ENCODE measurements at places on chromosomes 1 and 21.

GRCh38 chr21:31711326-31711725 is 20.6 kb downstream of the SCAF4 start:
- DNase-seq = no peak

- DNase-seq = no peak
Observed at GRCh38 chr1:204419064-204419403, 7.4 kb upstream of the PPP1R15B start.

- DNase-seq = no peak
Observed at GRCh38 chr1:57124768-57125446, 159.1 kb upstream of the C8B start.

DNA sequence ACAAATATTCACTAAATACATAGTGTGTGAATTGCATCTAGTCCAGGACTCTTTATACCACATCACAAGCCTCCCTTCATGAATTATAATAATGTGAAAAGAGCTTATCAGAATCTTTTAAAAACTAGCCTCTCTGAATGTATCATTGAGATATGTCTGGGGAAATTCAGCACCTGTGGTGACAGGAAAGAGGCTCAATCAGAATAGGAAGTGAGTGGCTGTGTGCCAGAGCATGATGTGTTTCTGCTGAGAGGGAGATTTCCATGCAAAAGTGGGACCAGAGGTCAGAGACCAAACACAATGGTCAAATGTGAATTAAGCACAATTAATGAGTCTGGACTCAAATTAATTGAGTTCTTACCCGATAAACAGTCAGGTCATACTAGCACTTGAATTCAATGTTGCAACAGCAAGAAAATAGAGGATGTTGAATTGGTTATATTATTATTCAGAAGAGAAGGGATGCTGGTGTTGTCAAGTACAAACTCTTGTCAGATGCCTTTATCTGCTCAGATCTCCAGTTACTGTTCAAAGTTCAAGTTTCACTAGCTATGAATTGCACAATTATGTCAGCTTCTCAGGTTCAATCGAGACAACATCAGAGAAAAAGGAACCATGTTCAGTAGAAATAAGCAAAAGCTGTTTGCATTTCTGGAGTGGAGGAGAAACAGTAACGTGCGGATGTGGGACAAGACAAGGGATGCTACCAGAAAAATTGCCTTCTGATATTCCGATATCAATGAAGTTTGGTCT is 226.2 kb downstream of the ZNF326 start:
- no peak for DNase-seq

GRCh38 chr21:38503583-38503982 is 5.3 kb upstream of the ERG start:
- DNase-seq = no peak

DNA sequence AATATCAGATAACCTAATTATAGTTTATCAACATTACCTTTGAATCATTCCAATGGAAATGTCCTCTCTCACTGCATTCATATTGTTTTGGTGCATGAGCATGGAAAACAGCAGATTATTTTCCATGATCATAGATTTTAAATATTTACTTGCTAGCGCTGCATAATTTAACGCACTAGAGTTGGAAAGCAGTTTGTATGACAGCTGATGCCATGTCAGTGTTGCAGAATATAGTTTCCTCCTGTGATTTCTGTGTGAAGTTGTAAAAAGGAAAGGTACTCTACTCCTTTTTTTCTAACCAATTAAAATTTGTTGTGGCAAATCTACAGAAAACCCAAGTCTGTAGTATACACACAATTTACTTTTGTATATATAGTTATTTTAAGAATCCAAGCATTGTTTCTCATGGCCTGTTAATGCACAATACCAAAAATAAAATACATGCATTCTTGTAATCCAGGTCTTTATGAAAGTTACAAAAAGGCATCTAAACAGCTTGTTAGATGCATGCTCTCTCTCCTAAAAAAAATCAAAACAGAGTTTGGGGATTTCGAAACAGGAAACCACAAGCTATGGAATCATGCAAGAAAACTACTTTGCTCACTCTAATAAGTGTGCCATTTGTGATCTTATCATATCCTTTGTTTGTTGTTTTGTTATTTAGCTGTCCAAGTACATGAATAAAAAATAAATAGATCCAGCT is 1.9 kb upstream of the ATG4C start:
- peak; percentile 15 for DNase-seq

DNA sequence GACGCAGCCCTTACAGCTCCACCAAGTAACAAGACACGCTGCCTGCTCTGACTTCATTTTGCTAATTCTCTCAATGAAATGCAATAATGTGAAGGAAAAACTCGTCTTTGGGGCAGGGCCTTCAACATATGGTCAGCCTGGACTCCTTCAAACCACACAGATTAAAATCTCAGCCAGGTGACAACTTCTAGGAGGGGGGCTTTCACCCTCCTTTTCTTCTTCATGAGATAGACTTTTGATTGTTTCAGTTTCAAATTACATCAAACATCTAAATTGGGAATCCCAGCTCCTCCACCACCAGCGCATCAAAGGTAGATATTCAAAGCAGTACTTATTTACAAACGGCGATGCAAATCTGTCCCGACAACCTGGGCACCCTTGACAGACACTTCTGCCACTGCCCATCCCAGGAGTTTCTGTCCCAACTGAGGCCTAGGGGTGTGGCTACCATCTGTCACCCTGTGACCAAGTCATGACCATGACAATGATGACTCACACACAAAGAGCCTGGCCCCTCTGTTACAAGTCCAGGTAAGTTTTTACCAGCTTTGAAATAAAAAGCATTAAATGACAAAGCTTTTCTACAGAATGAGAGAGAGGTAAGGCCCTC is 29.7 kb downstream of the SSBP3 start:
- DNase-seq = no peak

GRCh38 chr1:154419620-154420571 is 14.8 kb downstream of the IL6R start:
- DNase-seq = peak; percentile 96

DNA sequence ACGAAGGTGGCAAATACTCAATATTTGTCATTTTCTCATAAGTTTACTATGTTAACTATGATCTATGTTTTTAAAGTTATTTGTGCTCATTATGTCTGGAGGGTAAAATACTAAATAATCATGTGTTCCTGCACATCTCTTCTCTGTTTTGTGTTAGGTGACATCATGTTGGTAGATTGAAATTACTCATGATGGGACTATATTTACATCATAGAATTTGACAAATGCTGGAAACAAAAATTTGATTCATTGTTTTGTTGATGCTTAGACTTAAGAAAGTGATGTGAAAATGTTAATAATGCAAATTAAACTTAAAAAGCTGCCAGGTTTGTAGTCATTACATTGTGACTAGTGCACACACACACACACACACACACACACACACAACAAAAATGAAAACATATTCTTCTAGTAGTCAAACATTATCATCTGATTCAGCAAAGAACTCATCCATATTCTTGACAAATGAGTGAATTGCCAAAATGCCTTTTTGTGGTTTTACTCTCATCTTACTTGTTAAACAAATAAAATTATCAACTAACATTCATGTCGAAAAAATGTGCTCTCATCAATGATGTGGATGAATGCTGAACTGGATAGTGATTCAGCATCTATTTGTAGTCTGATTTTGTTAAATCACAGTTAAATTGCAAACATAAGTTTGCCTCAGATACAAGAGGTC is 870.7 kb downstream of the BRINP3 start:
- DNase-seq = no peak

- DNase-seq = peak; percentile 43
Observed at GRCh38 chr1:40939320-40940059, 40.0 kb upstream of the CTPS1 start.

- no peak for DNase-seq
Observed at GRCh38 chr21:45441431-45442255, 36.7 kb downstream of the COL18A1 start.

DNA sequence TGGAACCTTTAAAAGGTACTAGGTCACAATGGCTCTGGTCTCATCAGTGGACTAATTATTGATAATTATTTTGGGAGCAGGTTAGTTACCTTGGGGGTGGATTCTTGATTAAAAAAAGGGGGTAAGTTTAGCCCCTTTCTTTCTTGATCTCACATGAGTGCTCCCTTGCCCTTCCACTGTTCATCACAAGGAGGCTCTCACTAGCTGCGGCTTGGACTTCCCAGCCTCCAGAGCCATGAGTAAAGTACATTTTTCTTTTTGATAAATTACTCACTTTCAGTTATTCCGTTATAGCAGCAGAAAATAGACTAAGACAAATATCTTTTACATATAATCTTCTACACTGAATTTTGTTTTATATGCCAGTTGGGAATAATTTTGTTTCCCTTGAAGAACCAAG is 254.8 kb upstream of the DEPDC1 start:
- DNase-seq = no peak

- DNase-seq = no peak
Observed at GRCh38 chr1:15958793-15959192, 17.1 kb downstream of the ZBTB17 start.

DNA sequence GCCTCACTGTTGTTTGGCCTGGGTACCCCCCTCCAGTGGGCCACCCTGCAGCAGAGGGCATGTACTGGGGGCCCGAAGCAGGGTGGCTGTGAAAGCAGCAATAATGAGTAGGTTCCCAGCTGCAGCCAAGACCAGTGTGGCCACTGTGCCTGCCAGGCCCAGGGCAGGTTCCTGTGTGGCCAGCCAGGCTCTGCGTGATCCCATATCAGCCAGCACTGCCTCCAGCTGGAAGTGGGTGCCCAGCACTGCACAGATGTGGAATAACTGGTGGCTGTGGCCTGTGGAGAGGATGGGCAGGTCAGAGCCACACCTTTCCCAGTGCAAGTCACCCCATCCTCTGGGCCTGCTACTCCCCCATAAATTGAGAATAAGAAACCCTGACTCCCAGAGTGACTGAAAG is 2.1 kb downstream of the BGLAP start:
- no peak for DNase-seq

DNA sequence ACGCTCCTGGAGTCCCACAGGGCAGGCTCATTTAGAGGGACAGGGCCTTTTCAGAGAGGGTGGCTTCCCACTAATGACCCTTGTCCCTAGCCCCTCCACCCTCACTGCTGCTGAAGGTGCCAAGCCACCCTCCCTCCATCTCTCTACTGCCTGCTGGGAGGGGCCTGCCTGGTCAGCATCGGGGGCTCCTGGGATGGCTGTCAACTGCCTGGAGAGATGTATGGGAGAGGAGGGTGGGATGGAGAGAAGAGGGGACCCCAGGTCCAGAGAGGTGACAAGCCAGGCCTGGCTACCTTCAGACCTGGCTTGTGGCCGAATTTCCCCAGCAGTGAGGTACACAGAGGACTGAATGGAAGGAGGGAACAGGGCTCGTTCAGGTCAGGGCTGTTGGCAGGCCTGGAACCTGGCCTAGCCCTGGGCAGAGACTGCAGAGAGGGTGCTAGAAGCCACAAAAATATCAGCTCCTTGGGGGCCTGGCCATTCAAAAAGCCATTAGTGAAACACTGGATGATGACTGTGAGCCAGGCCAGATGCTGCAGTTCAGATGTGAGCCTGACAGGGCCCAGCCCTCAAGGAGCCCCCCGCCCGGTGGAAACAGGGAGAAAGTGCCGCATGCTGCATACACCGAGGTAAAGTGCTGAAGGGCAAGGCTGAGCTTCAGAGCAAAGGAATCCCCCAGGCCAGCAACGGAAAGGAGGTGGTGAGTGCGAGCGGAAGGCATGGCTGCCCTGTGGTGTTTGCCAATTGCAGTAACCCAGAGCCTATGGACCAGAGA is 20.0 kb downstream of the MMEL1 start:
- no peak for DNase-seq

DNA sequence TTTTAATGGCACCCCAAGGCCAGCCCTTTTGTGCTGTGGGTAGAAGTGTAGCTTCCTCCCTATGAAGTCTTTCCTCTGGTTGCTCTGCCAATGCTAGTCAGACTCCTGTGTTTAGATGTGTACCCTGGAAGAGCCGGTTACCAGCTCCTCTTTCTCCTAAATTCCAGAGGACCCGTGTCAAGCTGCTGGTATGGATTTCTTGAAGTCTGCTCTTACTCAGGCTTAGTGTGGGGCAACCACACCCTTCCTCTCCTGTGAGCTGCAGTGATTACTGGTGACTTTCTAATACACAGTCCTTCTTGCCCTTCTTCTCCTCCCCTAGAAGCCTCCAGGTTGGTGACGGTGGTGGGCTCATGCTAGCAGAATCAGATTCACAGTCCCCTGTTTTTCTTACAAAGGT is 74.1 kb upstream of the AKT3 start:
- DNase-seq = peak; percentile 9

GRCh38 chr1:218558271-218558810 is 213.2 kb downstream of the TGFB2 start:
- no peak for DNase-seq

DNA sequence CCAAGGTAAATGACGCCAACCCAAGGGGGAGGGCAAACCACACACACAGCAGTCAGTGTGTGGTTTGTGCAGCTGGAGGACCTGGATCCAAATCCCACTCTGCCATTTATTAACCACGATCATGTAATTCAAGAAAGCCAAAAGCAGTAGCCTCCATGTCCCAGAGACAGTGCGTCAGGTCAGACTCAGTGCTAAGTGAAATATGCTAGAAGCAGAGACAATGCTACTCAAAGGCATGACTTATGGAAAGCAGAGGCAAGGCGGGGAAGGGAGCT is 13.6 kb downstream of the TTC39A start:
- no peak for DNase-seq

DNA sequence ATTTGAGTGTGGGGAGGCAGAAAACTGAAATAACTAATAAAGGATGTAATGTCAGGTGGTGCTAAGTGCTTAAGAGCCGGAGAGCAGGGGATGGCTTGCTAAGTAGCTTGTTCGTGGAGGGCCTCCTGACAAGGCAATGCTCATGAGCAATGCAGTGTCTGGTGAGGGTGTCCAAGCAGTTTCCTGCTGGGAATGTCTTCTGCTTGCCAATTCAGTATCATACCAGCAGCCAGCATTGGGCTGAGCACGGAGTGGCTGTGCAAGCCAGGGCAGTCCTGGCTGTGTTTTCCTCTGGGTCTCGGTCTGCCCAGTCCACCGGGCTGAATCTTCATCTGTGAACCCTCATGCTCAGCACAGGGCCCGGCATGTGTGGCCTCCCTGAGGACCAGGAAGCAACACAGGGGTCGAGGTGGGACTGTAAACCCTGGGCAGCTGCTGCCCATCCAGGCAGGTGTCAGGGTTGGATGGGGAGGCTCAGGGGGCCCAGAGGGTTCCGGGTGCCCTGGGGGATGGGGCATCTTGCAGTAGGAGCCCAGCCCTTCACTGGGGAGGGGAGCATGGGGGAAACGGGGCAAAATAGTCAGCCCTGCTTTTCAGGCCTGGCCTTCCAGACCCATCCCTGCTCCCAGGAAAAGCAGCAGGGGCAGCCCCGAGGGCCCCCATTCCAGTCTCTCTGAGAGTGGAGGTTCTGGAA is 27.5 kb downstream of the EDN2 start:
- DNase-seq = no peak

DNA sequence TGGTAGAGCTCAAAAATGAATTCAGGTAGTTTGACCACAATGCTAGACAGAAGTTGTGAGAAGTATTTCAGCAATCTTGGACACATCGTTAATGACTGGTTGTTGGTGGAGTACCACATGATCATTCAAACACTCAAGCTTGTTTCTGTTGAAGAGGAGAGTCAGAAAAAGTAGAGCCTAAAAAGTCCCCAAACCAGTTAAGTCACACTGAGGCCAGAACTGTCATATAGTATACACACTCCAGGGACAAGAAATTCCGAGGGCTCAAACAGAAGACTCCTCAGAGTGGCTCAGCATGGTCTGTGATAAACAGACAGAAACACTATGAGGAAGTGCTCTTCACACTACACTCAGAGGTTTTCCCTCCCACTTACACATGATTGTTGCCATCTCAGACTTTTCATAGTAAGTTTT is 5.8 kb downstream of the TRIM33 start:
- DNase-seq = peak; percentile 10
